Stimulated activated CD4-positive, alpha-beta T cell treated with anti-CD3 and anti-CD28 coated beads, Interleukin-1b, Interleukin-23, amount 100 ng/mL, for 48 hours (primary cell): ENCODE measurements at places on chromosomes 5 and 9.

GRCh38 chr5:113050721-113051382 lies 74.3 kb downstream of the DCP2 start:
- DNase-seq: peak; percentile 45

GRCh38 chr5:74446725-74447241 lies 193.7 kb downstream of the ENC1 start:
- no peak for DNase-seq

DNA sequence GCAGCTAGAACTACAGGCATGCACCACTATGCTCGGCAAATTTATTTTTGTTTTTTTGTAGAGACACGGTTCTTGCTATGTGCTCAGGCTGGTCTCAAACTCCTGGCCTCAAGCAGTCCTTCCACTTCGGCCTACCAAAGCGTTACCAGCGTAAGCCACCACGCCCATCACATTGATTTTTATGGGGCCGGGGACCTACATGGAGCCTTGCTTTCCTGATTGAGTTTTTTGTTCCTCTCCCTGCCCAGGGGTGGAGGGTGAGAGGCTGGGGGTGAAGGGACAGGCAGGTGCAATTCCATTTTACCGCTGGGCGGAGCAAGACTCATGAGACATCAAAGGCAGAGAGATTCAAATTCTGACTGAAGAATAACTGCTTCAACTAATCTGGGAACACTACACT lies 1.9 kb downstream of the ALDH1B1 start:
- no peak for DNase-seq

GRCh38 chr5:97750576-97750975 lies 567.5 kb upstream of the RIOK2 start:
- DNase-seq: no peak

GRCh38 chr5:16700081-16700480 lies 83.3 kb upstream of the RETREG1 start:
- no peak for DNase-seq

DNA sequence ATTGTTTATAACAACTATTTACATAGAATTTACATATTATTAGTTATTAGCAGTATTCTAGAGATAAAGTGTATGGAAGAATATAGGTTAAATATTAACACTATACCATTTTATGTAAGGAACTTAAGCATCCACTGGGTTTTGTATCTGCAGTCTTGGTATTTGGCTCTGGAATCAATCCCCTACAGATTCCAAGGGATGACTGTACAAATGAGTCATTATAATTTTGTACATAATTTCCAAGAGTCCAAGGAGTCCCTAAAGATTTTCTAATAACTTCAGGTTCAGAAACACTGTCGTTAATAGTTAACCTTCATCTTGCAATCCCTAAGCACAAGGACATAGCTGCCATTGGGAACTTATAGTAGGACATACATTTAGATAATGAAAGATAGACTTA lies 254.8 kb upstream of the PDE4D start:
- DNase-seq: no peak

DNA sequence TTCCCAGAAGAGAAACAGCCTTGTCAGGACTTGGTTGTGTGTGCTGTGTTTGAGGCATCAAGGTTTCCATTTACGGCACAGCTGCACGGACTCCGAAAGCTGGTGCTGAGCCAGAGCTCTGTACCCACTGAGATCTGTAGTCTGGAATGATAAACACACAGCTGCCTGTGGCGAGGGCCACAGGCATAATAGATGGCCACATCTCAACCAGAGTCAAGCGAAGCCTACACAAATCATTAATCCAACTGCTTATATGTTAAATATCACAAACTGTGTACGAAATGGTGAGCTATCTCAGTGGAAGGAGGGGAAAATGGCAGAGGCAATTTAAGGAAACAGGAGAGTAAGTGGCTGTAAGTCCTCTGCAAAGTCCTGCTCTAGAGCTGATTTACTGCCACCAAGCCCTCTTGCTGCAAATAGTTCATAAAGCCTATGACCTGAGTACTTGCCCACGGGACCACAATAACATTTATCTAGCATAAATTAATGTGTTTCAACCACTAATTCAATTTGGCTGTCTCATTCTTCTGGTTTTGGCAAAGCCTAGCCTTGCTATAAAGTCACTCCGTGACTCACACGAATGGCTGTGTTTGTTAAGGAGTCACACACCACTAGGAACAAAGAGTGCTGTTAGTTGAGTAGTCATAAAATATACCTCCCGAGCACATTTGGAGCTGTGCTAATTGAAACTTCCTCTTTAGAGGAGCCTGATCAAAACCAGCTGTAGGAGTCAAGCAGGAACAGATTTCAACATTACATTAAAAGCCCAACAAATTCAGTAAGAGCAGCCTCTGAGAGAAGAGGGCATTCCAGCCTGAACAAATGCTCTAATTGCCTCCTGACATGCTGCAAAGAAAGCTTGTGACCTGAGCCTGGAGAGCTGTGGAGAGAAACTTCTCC lies 738.6 kb upstream of the ZNF608 start:
- no peak for DNase-seq

GRCh38 chr9:33230756-33231622 lies 9.0 kb upstream of the SPINK4 start:
- no peak for DNase-seq

- DNase-seq: no peak
Measured at GRCh38 chr5:126732716-126733115, 44.2 kb upstream of the LMNB1 start.

GRCh38 chr5:15768936-15769335 lies 269.0 kb downstream of the FBXL7 start:
- no peak for DNase-seq

DNA sequence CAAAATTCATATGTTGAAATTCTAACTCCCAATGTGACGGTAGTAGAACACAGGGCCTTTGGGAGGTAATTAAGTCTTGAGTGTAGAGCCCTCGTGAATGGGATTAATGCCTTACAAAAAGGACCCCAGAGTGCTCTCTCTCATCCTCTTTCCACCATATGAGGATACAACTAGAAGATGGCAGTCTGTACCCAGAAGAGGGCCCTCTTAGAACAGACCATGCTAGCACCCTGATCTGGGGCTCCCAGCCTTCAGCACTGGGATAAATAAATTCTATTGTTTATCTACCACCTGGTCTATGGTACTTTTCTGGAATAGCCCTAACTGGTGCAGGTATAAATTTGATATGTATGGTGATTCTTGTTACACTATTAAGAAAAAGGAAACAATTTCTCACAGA lies 332.3 kb downstream of the BRINP1 start:
- DNase-seq: no peak

- DNase-seq: no peak
Measured at GRCh38 chr5:167030500-167031120, 1260.8 kb upstream of the WWC1 start.

DNA sequence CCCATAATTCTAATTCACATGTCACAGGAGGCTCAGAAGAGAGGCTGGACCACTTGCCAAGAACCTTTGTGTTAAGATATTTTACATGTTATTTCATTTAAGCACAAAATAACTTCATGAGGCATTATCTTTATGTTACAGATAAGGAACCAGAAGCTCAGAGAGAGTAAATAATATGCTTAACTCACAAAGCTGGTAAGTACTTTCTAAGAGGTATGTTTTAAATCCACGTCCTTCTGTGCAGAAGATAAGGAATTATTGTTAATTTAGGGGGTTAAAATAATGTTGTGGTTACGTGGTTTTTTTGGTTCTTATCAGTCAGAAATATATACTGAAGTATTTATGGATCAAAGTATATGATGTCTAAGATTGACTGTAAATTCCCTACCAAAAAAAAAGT lies 8.0 kb downstream of the STRBP start:
- DNase-seq: no peak

GRCh38 chr5:124302533-124302932 lies 443.9 kb downstream of the ZNF608 start:
- no peak for DNase-seq

- no peak for DNase-seq
Measured at GRCh38 chr9:34465468-34465867, 6.9 kb downstream of the DNAI1 start.

DNA sequence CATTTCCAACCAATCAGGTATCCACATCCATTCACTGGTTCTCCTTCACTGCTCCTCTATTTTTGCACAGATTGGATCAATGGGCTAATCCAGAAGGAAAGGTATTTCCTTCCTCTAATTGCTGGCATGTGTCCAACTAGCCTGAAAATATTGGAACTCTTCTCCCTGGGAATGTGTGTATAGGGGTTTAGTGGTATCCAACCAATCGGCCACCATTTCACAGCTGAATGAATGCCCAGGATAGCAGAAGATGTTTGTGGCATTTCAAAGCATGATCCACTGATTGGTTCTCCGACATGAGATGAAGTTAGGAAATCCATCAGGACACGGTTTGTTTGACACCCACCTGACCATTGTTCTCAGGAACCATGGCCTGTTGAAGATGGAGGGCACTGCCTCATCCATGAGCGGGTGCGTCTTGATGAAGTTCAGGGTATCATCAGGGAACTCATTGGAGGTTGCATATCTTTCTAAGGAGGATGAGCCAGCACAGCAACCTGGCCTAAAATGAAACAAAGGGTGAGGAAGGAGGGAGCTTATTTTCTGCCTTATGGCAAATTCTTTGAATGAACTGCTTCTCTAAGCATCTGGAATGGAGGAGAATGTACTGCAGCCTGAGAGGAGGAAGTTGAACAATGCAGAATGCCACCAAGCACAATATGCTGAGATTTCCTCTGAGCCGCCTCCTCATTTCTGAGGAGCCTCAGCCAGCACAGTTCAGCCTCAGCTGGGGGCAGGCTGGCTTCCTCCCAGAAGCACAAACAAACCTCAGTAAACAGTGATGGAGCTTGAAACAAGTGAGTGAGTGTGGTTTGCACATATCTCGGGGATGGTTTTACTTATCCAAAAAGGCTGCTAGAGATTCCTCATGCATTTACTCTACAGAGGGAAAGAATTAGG lies 94.6 kb downstream of the SEMA6A start:
- no peak for DNase-seq

- no peak for DNase-seq
Measured at GRCh38 chr9:132862533-132862932, 15.6 kb downstream of the AK8 start.

DNA sequence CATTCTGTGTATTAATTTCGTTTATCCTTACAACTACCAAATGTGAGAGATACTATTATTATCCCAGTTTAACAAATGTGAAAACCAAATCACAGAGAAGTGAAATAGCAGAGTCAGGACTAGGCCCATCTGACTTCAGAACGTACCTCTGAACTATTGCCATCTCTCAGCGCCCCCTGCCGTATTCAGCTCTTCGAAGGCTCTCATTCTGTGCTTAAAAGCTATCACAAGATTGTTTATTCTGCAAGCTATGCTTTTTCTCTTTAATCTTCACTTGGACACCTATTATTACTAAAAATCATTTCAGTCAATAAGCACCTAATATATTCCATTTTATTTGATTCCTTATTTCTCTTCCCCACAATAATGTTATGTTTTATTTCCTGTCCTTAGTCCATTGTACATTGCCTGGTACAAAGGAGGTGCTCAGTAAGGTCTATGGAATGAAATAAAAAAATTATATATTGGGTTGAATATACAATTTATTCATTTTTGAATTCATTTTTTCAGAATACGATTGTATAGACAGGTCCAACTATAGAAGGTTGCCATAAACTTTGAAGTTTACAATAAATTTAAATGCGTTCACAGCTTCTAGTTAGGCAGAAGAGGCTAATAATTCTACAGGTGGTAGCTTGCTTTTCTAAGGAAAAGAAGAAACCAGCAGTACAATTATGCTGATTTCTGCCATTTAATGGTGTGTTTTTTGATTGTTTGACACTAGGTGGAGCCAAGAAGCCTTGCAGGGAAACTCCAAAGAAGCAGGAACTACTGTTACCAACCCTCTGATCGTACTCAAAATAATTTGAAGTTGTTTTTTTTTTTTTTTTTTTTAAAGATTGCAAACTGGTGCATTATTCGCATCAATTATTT lies 202.2 kb upstream of the DMRTA1 start:
- DNase-seq: peak; percentile 8

- DNase-seq: peak; percentile 20
Measured at GRCh38 chr5:159340511-159340910, 10.2 kb upstream of the IL12B start.

DNA sequence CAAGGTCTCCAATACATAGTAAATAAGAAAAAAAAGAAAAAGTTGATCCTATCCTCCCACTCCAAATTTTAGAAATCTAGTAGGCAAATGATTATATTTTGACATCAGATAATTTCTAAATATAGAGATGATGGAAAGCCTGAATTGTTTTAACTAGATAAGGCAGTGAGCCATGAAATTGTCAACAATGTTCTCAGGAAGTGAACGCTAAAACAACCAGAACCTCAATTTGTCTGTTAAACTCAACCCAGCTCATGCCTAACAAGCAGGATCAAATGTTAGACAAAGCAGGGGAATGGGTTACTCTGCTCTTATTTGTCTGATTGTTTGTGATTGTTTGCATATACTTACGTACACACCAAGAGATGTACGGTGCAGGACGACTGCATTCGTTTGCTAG lies 49.2 kb downstream of the ESM1 start:
- no peak for DNase-seq

GRCh38 chr9:138049085-138049778 lies 171.7 kb downstream of the CACNA1B start:
- DNase-seq: no peak

- DNase-seq: no peak
Measured at GRCh38 chr5:143033535-143034250, 263.5 kb downstream of the ARHGAP26 start.

DNA sequence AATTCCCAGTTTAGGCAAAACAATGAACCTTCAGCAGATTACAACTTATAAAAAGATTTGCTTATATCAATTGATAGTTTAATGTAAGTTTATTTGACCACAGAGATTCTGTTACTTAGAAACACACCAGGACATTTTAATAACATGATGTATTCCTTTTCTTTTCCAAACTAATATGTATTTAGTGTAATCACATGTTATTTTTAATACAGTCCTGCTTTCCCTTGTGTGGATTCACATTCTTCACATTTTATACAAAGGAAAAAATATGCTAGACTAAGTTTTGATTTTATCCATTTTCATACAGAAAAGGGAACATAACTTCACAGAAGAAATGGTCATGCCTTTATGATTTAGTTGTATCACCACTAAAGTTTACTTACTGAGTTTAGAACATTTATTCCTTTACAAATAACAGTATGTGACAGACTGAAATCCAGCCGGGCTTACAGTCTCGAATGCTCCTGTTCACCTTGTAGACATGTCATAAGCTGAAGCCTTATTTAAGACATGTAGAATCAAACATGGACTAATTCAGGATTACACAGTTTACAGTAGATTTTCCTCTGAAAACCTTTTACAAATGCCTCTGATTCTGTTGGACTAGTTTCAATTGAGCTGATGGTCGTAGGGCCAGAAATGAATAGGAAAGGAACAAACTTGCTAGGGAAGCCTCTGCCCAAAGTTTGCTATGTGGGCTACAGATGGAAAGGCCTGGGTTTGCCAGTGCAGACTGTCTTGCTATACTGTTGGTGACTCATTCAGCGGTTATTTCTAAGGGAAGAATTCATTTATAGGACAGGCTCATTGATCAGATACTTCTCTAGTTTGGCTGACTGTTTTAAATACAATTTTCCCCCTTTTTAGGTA lies 6.6 kb upstream of the ASPN start:
- DNase-seq: no peak

- no peak for DNase-seq
Measured at GRCh38 chr5:66333192-66333591, 189.1 kb downstream of the SREK1 start.
